Activated naive CD4-positive, alpha-beta T cell treated with Interleukin-2 at 50 U/mL for 16 hours (primary cell): ENCODE measurements at places on chromosomes 1 and 21.

- no peak for DNase-seq
Measured at GRCh38 chr1:108646265-108646647, 14.6 kb downstream of the HENMT1 start.

DNA sequence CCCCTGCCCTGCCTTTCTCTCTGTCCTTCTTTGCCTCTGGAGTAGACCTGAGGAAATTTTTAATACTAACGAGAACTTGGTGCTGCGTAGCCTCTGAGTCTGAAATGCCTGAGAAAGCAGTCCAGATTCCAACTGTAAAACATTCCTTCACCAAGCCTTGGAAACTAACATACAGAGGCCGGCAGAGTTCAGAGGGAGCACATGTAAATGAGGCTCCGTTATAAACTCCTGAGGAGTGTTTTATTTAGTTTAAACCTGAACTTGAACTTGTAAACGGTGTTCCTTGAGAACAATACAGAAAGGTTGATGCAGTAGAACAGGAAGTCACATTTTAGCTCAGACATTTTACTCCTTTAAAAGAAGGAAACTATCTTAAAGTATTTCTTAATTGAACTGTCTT lies 280.7 kb downstream of the TM2D1 start:
- no peak for DNase-seq

GRCh38 chr1:32352239-32352745 lies 10.0 kb downstream of the FAM229A start:
- DNase-seq: no peak

GRCh38 chr1:4673494-4673893 lies 19.1 kb downstream of the AJAP1 start:
- DNase-seq: no peak

- DNase-seq: no peak
Measured at GRCh38 chr1:13826009-13826408, 126.0 kb downstream of the PRDM2 start.

- no peak for DNase-seq
Measured at GRCh38 chr21:32878661-32879060, 107.1 kb upstream of the PAXBP1 start.

DNA sequence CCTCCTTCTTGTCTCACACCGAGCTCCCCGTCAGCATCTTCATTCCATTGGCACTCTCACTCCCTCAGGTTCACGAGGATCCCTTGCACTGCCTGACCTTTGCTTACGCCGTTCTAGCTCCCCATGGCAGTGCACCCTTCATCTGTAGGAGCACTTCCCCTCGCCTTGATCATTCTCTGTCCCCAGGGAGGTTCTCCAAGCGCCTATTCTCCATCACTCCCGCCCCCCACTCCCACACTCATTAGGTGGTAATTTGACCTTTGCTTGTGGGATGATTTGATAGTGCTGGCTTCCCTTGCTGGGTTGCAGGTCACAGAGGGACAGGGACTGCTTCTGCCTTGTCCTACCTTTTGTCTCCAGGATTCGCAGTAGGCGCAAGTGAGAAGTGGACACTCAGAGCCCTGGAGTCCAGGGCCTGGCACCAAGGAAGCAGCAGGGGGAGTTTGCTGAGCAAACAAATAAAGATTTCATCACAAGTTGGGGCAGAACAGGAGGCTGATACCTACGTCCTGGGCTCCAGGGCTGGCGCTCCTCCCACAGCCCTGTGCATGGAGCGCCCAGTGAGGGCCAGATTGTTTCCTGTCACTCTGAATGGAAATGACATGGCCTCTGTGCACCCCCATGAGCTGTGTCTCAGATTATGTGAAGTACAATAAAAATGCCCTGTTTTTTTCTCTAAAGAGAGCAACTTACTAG lies 82.0 kb upstream of the RUNX3 start:
- DNase-seq: no peak

- no peak for DNase-seq
Measured at GRCh38 chr1:202551683-202552082, 158.6 kb downstream of the SYT2 start.

- no peak for DNase-seq
Measured at GRCh38 chr1:150730130-150730721, 9.5 kb upstream of the HORMAD1 start.

- peak; percentile 78 for DNase-seq
Measured at GRCh38 chr1:160085686-160086455, 4.5 kb downstream of the KCNJ9 start.

DNA sequence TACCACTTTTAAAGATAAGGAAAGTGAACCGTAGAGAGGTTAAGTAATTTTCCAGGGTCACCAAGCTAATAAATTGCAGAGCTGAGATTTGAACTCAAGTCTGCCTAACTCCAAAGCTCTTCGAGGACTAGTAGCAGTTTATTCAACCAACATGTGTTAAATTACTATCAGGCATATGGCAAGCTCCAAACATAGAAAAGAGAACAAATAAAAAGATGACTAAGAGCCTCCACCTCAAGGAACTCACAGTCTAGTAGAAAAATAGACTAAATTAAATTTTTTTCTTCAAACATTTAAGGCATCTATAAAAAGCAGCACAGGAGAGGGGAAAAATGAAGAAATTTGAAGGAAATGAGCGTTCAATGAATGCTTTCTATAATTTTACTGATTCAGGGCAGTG lies 22.2 kb downstream of the SLC9C2 start:
- no peak for DNase-seq

DNA sequence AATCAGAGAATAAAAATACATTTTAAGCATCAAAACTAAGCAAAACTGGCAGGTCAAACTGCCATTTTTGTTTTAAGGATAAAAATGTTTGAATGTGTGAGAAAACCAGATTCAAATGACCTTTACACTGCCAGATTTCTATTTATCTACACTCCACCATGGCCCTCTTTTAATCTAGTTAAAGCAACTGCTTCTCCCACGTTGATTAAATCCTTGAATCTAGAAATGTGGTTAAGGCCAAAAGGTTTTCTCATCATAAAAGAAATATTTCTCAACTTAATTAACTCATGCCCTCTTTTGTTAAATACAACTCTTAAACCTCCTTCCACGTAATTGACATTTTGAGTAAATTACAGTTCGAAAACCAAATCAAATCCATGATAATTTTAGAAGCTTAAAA lies 15.0 kb downstream of the EGLN1 start:
- no peak for DNase-seq

DNA sequence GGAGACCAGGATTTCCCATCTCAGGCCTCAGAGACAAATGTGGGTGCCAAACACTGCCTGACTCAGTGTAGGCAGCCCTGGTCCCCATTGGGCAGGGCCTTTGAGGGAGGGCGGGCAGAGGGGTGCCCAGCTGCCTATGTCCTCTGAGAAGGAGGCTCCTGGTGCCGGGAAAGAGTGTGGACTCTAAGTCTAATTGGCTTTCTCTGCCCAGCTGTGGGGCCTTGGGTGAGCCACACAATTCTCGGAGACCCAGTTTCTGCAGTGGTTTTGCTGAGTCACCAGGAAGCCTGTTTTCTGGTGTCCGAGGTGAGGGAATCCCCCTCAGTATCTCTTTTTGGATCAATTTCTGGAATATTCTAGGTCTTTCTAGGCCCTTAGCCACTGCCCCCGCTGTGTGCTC lies 35.3 kb upstream of the ACTL8 start:
- no peak for DNase-seq

DNA sequence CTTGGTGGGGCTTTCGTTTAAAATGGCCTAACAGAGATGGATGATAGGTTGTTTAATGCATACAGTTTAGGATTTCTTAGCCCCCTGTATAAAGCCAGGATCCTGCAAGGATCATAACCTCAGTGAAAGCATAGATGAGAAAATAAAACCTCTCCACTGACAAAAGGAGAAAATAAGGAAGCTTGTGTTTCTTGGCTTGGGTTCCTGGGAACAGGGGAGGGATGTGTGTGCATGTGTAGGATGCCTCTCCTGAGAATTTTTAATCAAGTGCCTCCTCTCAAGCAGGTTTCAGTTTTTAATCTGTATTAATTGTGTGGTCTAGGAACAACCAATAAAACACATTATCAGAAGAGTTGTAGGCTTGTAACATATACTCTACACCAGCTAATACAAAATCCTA lies 26.1 kb downstream of the PRKACB start:
- DNase-seq: no peak

GRCh38 chr1:76640092-76640491 lies 227.2 kb upstream of the ST6GALNAC5 start:
- DNase-seq: no peak

DNA sequence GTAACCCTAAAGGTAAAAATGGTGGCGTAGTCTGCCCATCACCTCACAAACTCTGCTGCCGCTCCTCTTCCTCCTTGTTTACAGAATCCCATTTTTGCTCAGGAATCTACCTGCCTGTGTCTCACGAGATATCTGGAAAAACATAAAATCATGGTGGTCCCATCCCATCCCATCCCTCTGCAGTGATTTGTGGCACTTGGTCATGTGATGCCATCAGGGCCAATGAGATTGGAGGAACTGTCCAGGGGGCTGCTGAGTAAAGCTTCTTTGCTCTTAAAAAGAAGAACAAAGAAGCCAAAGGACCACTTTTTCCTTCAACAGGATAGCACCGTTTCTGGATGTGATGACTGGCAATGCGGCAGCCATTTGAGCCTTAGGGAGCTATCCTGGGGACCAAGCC lies 33.0 kb upstream of the CLDN14 start:
- no peak for DNase-seq

DNA sequence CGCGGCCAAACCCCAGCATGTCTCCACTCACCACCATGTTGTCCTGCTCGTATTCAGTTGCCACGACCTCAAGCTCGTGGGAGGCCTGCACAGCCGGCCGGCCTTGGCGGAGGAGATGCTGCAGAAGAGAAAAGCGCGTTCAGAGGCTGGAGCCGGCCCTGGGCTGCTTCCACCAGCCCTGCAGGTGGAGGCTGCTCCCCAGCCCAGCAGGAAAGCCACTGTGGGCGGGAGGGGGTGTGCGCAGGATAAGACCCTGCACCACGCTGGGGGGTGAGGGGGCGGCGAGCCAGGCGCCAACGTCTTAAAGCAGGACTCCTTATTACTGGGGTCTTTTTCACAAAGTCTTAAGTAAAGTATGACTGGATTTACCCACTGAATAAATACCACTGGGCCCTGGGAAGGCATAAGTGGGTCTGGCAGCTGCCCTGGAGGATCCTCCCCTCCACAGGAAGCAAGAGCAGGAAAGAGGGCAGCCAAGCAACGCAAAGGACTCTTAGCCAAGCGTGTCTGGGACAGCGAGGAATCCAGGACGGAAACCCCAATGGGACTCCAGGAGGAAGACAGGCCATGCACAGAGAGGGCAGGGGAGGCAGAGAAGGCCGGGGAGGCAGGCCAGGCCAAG lies 104.8 kb downstream of the NPHP4 start:
- DNase-seq: no peak

GRCh38 chr1:63691701-63692425 lies 82.0 kb upstream of the ROR1 start:
- DNase-seq: no peak

DNA sequence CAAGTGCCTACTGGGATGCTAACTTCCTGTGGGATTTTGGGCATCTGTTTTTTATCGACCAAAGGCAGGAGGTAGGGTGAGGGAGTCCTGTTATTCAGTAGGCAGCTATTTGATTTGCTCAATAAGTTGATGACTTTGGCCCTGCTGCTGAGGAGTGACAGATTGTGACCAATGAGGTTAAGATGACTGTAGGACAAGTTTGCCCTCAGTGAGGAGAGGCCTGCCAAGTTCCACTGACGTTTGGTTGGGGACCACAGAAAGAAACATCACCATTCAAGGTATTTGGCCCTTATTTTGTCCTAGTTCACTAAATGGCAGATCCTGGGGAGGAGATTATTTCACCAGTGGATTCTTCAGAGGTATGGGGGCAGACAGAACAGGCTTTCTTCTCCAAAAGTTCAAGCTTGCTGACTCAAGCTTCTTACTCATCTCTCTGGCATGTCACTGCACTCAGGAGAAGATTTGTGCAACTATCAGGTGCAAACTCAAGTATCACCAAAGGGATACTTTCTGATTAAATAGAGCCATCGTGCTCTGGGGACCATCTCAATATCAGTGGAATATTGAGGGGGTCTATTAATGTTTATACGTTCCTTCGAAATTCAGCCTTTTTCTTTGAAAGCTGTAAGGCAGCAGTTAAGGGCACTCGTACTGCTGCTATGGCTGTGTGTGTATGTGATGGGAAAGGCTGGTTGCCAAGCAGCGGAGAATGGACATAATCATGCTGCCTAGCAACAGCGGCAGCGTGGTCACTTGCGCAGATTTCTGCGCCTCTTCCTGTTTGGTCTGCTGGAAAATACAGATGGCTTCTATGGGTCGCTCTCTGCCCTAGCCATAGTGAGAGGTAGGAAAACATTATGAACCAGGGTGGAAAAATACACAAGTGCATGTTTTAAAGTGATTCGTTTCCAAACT lies 78.7 kb downstream of the PBX1 start:
- DNase-seq: no peak
